ENCODE measurements at places on chromosomes 13 and 19.

GRCh38 chr19:54795758-54796157 is 7.7 kb upstream of the KIR2DL4 start:
- no peak for DNase-seq

DNA sequence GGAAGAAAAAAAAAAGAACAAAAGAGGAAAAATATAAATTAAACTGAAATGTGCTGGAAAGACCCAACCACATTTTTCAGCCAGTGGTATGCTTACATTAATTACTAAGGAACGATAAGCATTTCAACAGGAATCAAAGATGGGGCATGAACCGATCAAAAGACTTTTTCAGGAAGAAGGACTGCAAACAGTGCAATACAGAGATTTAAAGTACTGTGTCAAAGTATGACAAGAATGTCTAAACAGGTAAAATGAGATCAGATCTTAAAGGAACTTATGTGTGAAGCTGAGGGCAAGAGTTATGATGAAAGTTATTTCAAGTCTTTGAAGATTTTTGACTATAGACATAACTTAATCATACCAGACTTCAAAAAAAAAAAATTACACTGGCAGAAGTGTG is 1761.8 kb downstream of the SLITRK5 start:
- DNase-seq: no peak

DNA sequence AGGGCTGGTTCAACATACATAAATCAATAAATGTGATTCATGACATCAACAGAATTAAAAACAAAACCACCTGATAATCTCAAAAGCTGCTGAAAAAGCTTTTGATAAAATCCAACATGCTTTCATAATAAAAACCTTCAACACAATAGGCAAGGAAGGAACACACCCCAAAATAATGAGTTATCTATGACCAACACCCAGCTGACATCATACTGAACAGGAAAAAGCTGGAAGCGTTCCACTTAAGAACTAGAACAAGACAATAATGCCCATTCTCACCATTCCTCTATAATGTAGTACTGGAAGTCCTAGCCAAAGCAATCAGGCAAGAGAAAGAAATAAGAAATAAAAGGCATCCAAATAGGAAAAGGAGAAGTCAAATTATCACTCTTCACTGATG is 116.2 kb upstream of the FREM2 start:
- DNase-seq: no peak

GRCh38 chr19:16419669-16420335 is 52.0 kb downstream of the EPS15L1 start:
- DNase-seq: no peak

- DNase-seq: no peak
Observed at GRCh38 chr13:41533266-41534052, 76.1 kb downstream of the RGCC start.

DNA sequence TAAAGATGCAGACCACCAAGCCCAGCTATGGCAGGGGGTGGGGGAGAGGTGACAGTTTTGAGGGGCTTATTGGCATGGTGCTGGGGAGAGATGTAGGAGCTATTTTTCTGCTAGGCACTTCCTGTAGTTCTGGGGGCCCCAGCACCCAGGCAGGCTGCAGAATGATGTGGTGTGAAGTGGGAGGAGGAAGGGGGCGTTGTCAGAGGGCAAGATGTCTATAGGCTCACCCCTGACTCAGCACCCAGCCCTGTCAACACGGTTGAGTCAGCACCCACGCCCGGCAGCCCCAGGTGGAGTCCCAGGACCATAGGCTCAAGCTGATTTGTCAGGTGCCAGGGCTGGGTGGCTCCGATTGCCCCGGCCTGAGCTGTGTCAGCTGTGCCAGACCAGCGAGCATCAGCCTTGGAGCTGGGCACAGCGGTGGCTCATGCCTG is 5.8 kb downstream of the KLF2 start:
- DNase-seq: no peak

DNA sequence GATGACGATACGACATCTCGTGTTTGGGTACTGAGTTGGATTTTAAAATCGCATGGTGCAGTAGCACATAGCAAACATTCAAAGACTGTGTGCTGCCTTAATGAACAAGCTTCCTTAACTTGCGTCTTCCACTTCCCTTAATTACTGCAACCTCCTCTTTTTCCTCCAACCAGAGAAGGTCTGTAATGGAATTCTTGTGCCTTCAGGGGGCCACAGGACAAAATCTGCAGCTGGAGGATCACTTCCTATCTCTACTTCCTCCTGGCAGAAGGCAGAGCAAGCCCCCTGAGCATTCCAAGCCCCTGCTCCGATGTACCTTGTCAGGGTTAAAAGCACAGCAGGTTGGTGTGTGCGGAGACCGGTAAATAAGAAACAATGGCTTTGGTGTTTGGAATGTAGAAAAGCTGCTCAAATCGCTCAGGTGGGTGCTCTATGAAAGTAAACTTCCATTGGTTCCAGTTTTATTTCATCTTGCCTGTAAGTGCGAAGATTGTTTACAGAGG is 151.3 kb upstream of the UQCRFS1 start:
- DNase-seq: no peak

DNA sequence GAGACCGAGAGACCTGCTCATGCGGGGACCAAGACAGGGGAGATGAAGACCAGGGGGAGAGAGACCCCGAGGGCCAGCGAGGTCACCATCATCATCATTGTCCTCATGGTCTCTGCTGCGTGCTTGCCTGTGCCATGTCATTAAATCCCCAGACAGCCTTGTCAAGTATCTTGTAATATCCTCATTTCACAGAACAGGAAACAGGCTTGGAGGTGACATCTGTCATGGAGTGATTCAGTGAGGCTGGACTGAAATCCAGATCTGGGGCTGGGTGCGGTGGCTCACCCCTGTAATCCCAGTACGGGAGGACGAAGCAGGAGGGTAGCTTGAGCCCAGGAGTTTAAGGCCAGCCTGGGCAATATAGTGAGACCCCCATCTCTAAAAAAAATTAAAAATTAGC is 5.9 kb upstream of the NANOS2 start:
- DNase-seq: no peak
